ENCODE measurements at places on chromosomes 13 and 19.

- no peak for DNase-seq
These were observed 31.4 kb upstream of the ZNF492 start for GRCh38 chr19:22602631-22603272.

DNA sequence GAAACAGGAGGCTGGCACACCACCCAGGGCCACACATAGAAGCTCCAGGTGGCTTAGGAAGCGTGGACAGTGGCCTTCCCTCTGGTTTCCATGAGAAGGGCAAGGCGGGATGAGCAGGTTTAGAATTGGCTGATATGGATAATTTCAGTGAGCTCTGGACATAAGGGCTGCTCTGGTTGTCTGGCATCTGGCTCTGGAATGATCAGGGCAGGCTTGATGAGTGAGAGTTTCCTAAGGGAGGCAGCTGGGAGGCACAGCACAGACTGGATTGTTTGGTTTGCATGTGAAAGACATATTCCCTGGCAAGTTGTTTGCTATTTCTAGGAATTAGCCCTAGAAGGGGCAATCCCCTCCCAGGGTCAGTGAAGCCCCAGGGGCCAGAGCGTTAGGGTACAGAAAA is 129.5 kb downstream of the ATP8A2 start:
- DNase-seq, result no peak

DNA sequence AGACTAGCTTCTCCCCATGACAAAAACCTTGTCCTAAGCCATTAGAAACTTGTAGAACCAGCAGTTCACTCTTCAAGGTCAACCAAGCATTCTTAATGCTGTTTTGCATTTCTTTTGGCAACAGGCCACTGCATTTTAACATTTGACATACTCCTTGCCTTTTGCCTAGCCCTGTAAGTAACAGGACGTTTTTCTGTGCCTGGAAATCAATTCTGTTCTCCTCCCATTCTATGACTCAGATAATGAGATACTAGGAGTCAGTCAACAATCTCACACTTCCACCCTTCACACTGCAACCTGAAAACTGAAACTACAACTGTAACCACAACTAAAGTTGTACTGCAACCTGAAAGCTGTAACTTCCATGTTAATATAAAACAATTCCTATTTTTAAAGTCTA is 268.7 kb downstream of the MZT1 start:
- DNase-seq, result no peak

DNA sequence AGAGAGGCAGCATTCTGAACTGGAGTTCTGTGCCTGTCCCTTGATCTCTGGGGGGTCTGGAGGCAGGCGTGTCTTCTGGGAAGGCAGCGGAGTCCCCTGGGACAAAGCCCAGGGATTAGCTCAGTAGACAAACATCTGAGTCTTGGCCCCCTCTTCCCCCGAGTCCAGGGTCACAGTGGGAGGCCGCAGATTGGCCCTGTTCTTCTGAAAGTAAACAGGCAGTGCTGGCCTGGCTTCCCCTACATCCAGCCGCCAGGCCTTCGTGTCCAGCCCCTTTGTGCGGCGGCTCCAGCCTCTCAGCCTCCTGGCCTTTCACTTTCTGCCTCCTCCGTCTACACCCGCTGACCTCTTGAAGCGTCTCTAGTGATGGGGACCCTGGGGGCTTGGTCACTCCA is 989 bp downstream of the NFILZ start:
- DNase-seq, result no peak

DNA sequence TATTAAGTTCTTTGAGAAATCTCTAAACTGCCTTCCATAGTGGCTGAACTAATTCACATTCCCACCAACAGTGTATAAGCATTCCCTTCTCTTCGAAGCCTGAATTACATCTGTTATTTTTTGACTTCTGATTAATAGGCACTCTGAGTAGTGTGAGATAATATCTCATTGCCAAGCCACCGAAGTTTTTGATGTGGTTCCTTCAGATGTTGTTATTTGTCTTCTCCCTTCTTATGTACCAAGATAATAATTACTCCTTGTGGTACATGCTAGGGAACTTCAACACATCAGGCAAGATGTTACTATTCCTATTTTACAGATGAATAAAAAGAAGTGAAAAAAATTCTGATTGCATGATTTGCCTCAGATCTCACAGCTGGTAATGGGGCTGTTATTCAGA is 70.9 kb downstream of the KCTD12 start:
- DNase-seq, result no peak

- no peak for DNase-seq
These were observed 1.4 kb downstream of the SIAH3 start for GRCh38 chr13:45850027-45850613.

- no peak for DNase-seq
These were observed 43.6 kb upstream of the ZNF681 start for GRCh38 chr19:23802290-23802689.

- DNase-seq, result peak; percentile 67
These were observed 16.1 kb upstream of the USP29 start for GRCh38 chr19:57103573-57104277.

DNA sequence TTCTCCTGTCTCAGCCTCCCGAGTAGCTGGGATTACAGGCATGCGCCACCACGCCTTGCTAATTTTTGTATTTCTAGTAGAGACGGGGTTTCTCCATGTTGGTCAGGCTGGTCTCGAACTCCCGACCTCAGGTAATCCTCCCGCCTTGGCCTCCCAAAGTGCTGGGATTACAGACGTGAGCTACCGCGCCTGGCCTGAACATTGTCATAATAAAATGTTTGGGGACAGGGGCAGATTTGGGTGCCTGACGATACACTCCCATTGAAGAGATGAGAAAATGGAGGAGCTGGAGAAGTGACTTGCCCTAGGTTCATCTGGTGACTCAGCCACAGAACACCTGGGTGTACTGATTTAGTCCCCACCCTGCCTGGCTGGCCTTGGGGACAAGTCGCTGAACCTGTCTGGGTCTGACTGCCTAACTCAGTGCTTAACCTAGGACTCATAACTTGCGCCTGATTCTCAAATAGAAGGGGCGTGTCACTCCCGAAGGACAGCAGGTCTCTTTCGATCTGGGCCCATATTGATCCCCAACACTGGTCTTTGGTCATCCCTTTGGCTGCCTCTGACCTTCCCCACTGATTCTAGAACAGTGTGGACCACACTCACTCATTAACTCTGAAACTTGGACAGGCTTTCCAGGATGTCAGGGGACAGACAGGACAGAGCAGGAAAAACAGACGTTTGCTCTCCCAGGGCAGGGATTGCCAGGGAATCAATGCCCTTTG is 7.6 kb upstream of the BICRA start:
- no peak for DNase-seq

- peak; percentile 54 for DNase-seq
These were observed at the start of gene PPFIA3 for GRCh38 chr19:49119411-49120324. Gene PPFIA3 (plus strand): TSS chr19:49119544. CDS start chr19:49127874, 8,330 bp downstream.

DNA sequence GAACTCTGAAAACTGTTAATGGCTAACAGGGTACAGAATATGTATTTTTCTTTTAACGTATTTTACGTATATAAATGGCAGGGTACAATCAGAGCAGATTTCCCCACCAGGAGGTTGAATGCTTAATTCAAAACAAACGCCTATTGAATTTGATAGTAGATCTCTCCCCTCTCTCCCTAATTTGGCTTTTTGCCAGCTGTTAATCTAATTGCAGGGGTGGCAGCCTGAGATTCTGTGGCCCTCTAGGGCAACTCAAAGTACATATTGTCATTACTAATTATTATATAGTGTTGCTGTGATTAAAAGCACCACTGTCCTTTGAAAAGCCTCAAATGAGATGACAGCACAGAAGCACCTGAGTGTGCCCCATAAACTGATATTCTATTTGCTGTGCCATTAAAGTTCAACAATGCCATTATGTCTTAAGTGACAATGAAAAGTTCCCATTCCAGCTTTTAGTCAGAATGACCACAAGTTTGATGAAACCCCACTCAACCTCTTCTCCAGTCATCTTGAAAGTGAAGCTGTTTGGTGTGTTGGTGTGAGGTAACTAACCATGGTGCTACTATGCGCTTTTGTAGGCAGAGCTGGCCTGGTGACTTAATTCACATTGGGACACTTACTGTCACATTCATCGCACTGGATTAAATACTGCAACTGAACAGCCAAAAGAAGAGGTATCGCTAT is 351.4 kb downstream of the KCNRG start:
- DNase-seq, result no peak

DNA sequence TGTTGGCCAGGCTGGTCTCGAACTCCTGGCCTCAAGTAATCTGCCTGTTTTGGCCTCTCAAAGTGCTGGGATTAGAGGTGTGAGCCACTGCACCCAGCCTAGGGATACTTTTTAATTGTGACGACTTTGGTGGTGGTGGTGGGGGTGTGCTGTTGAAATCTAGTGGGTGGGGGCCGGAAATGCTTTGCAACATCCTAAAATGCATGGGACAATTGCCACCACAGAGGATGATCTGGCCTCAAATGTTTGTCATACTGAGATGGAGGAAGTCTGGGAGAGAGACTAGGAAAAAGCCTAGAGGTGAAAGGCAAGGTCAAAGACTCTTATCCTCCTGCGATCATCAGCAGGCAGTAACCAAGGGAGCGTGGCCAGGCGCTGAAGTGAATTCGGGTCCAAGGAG is 1.4 kb downstream of the NWD1 start:
- DNase-seq, result no peak

Data from HFFc6 (cell line).